ENCODE measurements at places on chromosomes 16 and 17.

DNA sequence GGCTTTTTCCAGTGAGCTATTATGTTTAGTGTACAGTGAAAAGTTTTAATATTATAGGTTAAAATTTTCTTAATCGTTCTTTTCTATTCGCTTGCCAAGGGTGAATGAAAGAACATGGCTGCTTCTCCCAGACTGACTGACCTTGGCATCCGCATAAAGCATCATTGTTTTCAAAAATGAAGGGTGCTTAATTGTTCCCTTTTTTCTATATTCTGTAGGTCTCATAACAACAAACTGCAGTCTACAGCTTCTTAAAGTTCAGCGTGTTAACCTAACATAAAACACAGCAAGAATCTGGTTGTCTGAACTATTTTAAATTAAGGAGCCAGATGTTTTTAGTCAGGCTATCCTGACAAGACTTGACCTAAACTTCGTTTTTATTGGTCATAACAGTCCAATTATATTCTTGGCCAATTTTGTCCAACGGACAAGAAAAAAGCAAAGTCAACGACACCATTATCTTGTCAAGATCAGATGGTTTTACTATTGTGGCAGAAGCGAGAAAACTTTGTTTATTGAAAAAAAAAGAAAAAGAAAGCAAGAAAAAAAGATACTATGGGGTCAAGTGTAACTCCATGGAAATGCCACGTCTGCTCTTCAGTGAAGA lies 14.1 kb downstream of the C17orf58 start:
- DNase-seq, result no peak

- no peak for DNase-seq
These were observed 444.1 kb upstream of the RBFOX1 start for GRCh38 chr16:6888531-6888930.

DNA sequence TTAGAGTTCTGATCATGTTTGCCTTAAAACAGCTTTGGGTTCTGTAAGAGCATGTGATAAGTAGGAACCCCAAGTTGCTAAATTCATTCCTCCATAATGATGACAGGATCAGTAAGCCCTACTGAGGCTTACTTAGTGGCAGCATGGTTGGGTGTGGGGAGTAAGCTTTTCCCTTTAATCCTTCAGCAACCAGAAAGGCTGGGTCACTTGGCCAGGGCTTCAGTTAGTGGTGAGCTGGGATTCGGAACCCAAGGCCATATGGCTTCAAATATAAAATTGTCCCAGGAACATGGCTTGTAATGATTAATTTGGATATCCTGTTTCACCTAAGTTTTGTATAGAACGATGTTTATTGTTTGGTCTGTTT lies 850 bp downstream of the GINS3 start:
- no peak for DNase-seq

DNA sequence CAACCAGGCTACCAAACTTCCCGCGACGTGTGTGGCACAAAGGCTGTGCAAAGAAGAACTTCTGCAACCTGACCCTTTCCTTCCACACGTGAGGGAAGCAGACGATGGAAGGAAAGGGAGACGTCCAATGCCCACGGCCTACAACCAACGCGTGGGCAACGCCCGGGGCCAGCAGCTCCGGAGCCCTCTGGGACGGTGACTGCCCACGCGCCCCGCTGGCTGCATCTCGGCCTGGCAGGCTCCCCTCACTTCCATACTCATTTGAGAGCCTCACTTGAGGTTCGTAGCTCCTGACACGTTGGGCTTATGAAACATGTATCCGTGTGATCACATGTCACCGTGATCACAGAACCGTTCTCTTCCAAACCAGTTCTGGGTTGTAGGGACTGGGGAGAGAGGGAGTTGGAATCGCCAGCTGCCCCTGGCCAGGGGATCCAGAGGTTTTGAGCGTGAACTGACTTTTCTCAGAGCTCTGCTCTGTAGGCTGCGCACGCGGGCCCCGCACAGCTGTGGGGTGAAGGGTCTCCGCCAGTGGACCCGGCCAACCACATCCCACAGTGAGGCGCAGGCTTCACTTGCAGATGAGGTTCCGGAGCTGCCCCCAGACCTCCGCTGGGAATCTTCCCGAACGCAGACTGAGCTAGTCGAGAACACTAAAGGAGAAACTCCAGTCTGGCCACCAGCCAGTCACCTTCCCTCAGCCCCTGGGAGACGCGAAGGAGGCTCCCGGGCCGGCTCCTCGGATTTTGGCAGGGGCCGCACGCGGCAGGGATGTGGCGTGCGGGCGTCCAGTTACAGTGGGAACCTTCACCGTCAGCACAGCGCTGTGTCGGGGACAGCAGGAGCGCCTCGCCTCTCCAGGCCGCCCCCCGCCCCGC lies 1.0 kb downstream of the LMF1 start:
- no peak for DNase-seq

GRCh38 chr17:68734931-68735330 lies 133.8 kb upstream of the FAM20A start:
- no peak for DNase-seq

DNA sequence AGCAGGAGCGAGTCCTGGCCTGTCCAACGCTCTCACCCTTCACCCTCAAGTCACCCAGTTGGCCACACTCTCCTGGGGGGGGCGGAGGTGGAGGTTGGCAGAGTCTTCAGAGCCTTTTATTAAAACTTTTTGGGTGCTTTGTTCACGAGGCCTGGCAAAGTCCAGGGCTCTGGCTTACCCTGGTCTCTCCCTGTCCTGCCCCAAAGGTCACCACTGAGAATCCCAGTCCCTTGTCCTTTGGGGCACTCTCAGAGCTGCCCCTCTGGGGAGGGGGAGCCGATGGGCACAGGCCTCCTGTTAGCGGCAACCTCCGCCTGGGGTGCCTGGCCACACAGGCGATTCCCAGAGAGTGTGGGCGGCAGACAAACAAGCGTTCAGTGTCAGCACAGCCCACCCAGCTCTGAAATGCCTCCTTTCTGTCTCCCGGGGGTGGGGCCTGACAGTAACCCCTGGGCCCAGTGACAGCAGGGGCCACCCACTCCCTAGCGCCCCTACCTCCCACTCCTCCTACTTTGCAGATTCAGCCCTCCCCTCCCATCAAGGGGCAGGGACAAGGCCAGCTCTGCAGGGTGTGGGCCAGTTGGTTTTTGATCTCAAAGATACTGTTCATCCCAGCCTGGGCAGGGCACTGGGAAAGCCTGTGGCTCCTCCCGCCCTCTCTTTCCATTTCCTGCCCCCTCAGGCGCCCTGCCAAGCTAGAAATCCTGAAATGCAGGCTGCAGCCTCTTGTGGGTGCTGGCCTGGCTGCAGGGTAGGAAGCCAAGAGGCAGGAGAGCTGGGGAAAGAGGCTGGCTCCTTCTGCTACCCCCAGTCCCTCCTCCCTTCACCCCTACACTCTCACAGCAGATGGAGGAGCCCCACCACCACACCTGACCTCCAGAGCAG lies 36.6 kb upstream of the EMP2 start:
- peak; percentile 78 for DNase-seq

- no peak for DNase-seq
These were observed 19.8 kb downstream of the PPL start for GRCh38 chr16:4917117-4917516.

GRCh38 chr16:70421473-70422311 lies 17.2 kb downstream of the ST3GAL2 start:
- no peak for DNase-seq

DNA sequence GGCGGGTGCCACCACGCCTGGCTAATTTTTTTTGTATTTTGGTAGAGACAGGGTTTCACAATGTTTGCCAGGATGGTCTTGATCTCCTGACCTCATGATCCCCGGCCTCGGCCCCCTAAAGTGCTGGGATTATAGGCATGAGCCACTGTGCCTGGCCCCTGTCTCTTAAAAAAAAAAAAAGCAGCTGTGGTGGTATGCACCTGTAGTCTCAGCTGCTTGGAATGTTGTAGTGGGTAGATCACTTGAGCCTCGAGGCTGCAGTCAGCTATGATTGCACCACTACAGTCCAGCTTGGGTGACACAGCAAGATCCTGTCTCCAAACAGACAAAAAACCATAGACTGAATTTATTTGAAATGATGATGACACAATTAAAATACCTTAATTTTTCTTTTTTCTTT lies 24.3 kb downstream of the CDK12 start:
- DNase-seq, result no peak

- no peak for DNase-seq
These were observed 85.8 kb downstream of the MRC2 start for GRCh38 chr17:62713086-62713881.

- no peak for DNase-seq
These were observed 10.7 kb downstream of the RFFL start for GRCh38 chr17:35052780-35053179.

DNA sequence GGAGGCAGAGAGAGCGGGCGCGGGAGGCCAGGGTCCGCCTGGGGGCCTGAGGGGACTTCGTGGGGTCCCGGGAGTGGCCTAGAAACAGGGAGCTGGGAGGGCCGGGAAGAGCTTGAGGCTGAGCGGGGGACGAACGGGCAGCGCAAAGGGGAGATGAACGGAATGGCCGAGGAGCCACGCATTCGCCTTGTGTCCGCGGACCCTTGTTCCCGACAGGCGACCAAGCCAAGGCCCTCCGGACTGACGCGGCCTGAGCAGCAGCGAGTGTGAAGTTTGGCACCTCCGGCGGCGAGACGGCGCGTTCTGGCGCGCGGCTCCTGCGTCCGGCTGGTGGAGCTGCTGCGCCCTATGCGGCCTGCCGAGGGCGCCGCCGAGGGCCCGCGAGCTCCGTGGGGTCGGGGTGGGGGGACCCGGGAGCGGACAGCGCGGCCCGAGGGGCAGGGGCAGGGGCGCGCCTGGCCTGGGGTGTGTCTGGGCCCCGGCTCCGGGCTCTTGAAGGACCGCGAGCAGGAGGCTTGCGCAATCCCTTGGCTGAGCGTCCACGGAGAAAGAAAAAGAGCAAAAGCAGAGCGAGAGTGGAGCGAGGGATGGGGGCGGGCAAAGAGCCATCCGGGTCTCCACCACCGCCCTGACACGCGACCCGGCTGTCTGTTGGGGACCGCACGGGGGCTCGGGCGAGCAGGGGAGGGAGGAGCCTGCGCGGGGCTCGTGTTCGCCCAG lies 1.2 kb upstream of the CBX4 start:
- no peak for DNase-seq

DNA sequence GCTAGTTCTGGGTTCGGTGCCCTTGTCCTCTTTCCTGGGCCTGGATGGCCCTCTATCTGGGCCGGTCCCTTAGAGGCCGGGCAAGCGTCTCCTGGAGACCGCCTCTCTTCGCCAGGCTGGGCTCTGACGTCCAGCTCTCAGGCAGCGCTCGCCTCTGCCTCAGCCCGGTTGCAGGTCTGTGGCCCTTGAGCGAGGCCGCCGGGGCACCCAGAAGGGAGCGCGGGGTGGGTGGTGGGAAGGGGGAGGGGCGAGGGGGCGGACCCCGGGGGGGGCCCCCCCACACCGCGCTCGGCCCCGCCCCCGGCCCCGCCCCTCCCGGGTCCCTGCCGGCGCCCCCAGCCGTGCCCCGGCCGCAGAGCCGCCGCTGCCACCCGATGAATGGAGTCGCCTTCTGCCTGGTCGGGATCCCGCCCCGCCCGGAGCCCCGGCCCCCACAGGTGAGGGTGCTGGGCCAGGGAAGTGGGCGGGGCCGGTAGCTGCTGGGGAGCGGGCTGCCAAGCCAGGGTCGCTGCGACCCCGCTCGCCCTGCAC lies at the start of gene ARHGAP23:
Gene ARHGAP23 (plus strand): TSS at position 353 of the 531 bp plus-strand sequence. CDS start 22 bp downstream, at position 375.
- DNase-seq, result peak; percentile 63

DNA sequence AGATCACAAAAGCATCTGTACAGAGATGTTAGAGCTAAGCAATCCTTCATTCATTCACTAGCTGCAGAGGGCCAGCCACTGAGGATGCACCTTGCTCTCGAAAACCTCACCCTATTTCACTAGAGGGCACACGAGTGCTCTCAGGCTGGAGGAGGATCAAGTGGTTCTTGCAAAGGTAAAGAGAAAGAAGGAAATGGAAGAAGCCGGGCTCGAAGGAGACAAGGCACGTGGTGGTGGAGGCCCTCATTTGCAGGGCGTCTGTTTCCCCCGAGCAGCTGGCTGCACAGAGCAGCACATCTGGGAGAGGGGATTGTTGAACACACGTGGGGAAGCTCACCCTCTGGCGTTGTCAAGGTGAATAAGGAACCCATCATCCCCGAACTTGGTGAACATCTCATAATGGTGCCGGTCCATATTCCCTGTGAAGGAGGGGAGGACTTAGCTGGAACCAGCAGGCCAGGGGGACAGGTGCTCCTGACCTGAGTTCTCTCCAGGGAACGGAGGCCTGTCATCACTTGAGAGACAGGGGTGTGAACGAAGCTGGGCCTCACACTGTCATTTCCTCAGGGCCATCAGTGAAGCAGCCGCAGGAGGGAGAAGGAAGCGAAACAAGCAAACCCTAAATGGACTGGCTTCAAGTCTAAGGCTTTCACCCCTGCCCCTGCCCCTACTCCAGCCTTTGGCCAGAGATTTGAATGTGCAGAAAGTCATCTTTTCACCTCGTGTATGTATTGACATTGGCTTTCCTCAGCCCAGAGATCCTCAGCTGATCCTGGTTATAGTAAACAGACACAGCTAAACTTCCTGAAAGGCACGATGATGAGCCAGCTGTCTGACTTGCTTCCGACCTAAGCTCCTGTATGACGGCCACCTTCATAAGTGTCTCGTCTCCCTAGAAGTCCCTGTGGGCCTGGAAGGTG lies 27.6 kb downstream of the PRKAR1A start:
- no peak for DNase-seq

DNA sequence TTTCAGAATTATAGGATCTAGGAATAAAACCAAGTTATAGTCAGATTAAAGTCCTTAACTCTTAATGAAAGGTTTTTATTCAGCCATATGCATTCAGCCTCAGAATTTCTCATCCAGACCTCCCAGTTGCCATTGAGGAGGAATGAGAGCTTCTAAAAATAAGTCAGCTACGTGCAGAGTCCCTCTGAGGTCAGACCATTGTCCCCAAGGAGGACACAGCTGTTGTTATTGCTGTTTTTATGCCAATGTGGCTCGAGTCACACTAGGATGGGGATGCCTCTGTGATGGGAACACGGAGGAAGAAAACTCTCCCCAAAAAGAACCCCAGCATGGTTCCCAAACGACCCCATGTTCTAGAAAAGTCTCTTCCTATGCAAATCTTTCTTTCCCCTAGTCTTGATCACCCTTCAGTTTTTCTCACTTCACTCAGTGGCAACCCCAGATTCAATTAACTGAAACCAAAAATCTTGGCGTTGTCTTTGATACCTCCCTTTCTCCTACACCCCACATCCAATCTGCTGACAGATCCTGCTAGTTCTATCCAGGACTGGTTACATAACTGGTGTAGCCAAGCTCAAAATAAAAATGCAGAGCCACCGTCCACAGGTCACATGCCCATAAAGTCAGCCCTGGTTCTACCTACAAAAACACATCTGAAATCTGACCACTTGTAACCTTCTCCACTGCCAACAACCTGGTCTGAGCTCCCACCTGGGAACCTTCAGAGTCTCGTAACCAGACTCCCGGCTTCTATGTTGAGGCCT lies 138.2 kb upstream of the ERCC4 start:
- no peak for DNase-seq

DNA sequence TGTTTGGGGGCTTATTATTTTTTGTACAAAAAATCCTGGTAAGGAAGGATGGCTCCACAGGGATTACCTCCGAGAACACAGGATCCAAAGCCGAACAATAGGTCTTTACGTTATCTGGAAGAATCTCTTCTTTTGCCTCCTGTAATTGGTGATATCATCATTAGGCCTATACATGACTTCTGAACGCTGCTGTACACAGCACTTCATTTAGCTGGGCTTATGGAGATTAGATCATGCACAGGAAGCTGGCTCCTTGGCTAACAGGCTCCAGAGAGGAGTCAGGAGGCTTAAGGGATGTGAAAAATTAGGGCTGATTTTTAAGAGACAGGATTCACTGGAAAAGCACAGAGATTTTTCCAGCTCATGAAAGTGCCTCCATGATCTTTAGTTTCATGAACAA lies 54.7 kb downstream of the TANGO6 start:
- no peak for DNase-seq
